ENCODE measurements at places on chromosomes 5 and 9. TPM values are rescaled to one million over a fixed set of nuclear protein-coding genes. Genes with fewer than 3 reads are reported as not detected.
A peak's percentile ranks its signal among the peaks of the same experiment; 100 is the strongest.

DNA sequence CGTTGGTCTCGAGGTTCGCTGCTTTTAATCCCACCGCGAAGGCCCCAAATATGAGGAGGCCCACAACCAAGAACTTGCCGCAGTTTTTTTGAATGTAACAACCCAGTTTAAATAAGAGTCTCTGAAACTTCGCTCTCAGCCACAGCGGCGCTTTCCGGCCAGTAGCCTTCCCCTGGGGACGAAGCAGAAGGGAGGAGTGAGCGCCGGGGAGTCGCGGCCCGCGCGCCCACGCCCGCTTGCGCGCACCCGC lies 10.4 kb downstream of the PTCH1 start:
- peak; percentile 78 for DNase-seq

DNA sequence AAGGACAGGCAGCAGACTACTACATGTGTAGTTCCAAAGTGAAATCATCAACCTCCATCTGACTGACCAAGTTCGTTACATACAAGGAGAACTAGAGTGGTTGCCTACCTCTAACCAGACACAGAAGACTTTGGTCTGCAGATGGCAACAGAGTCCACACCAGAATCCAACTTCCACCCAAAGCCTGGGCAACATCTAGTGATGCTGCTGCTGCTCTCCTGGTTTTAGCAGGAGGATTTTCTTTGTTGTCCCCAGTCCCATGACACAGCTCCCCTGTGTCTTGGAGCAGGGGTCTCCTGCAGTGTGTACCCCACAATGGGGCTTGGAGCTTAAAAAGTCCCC lies 46.4 kb upstream of the APC start:
- DNase-seq, result no peak

GRCh38 chr5:136053336-136054141 lies 24.8 kb downstream of the TGFBI start:
- DNase-seq, result no peak

DNA sequence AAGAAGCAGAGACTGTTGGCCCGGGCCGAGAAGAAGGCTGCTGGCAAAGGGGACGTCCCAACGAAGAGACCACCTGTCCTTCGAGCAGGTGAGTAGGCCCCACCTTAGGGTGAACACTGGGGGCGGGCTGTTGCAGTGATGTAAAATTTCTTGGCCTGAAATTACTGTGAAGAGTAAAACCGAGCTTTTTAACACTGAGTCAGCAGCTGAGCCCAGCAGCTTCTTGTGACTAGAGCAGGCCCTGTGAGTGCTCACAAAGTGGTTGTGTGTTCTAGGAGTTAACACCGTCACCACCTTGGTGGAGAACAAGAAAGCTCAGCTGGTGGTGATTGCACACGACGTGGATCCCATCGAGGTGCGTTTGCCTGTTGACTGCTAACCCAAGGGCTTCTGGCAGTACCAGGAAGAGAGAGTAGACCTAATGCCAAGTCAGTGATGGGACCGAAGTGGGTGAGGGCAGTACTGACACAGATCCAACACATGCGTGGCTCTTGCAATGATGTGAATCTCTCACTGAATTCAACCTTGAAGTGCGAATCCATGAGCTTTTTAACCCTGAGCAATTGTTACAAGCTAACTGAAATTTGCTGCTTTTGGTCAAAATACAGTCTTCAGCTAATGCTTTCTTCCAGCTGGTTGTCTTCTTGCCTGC lies 2.1 kb downstream of the RPL7A start:
- no peak for DNase-seq

- no peak for DNase-seq
These were observed 67.1 kb upstream of the PLPP6 start for GRCh38 chr9:4594994-4595393.

- DNase-seq, result no peak
These were observed 144.9 kb downstream of the ALDH1A1 start for GRCh38 chr9:72807765-72808445.

- DNase-seq, result no peak
These were observed 13.0 kb upstream of the PLIN2 start for GRCh38 chr9:19140259-19140658.

GRCh38 chr5:53873235-53873634 lies 312.8 kb downstream of the NDUFS4 start:
- no peak for DNase-seq

DNA sequence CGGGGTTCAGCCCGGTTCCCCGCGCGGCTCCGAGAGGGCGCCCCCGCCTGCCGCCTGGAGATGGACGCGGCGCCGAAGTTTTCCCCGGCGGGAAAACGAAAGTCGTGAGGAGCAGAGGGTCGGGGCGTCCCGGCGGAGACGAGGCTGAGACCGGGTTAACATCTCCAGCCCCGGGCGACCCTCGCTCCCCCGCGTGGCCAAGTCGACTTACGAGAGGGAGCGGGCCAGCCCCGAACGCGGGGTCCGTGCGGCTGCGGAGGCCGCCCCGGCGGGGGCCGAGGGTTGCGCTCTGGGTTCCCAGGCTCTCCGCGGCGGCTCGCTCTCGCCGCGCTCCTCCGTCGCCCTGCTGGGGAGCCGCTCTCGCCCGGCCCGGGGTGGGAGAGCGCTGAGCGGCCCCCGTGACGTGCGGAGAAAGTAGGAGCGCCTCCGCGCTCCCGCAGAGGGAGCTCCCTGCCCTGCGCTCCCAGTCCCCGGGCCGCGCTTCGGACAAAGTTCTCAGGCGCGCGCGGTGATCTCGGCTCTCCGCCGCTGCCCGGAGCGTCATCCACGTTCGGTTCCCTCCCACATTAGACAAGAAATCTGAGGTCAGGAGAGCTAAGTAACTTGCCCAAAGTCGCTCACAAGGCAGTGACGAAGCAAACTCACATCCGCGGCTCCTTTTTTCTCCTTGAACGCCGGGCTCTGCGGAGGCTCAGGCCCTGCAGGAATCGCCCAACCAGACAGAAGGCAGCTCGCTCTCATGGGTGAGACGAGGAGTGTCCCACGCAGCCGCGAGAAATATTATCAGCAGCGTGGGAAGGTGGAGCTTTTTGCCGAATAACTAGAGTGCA lies 1.2 kb upstream of the GCNT4 start:
- DNase-seq, result peak; percentile 75

DNA sequence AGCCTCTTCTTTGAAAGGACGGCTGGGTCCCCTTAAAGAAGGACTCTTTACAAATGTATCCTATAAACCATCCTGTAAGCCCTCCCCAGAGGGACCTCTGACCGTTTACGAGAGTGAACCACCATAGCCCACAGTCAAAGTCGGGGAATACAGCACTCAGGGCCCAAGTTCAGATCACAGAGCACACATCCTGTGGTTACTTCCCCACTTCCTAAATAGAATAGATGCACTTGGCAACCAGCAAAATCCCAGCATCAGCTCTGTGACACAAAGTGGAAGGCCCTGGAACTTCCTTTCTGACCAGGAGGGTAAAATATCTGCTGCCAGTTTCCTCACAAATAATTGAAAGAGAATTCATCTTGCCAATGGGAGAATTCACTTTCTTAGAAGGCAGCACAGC lies 6.9 kb upstream of the IGFBPL1 start:
- no peak for DNase-seq

- no peak for DNase-seq
These were observed 1.1 kb upstream of the DAP start for GRCh38 chr5:10761933-10762775.

GRCh38 chr9:113808391-113809358 lies 67.4 kb upstream of the ZNF618 start:
- no peak for DNase-seq

- DNase-seq, result no peak
These were observed 35.9 kb downstream of the SAXO1 start for GRCh38 chr9:18997151-18997550.

DNA sequence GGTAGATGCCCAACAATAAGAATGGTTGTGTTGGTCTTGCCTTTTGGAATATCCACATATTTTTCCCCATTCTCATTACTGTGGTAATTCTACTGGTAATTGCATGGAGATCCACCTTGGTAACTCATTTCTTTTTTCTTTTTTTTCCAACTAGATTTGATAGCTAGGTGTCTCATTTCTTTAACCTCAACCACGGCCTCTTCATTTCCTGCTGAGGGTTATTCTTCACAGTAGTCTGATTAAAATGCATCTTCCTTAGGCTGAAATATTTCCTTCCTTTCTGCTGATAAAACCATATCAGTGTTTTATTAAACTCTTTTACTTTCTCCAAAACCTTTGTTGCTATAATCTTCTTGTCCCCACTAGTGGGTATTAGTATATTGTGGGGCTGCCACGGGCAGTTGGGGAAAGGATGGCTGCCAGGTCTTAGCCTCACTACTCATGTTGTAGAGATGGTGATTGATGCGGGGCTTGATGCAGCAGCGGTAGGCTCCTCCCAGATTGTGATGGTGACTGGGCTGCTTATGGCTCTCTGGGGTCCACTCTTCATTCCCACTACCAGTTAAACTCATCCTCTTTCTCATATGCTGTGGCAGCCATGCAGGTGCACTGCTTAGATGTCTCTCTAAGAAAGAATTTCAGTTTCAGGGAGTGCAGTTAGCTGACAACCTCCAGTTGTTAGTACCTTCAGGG lies 35.9 kb downstream of the KIF2A start:
- DNase-seq, result no peak

DNA sequence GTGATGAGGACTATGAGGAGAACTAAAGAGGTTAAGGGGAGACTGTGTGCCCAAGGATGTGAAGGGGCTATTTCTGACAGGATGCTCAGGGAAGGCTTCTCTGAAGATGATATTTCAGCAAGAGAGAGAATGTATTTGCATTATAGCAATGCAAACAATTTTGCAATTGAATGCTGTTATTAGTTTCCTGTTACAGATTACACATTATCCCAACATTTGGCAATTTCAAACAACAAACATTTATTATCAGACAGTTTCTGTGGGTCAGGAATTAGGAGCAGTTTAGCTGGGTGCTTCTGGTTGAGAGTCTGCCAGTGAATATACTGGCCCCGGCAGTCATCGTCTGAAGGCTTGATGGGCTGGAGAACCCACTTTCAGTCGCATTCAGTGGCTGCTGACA lies 228.0 kb downstream of the MARCHF11 start:
- no peak for DNase-seq

DNA sequence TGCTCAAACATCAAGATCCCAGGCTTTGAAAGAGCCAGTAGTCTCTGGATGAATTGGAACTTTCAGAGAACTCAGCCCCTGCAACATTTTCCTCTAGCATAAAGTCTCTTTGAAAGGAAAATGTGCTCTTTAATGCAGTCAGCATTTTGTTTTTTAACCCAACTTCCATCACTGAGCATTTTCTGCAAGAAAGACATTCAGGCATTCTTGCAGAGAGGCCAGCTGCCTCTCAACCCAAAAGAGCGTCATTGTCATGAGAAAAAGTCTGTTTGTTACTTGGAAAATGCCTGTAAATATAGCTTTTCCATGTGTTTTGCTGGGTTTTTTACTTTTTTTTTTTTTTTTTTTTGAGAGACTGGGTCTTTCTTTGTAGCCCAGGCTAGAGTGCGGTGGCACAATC lies 225.0 kb downstream of the ADAMTSL1 start:
- no peak for DNase-seq

DNA sequence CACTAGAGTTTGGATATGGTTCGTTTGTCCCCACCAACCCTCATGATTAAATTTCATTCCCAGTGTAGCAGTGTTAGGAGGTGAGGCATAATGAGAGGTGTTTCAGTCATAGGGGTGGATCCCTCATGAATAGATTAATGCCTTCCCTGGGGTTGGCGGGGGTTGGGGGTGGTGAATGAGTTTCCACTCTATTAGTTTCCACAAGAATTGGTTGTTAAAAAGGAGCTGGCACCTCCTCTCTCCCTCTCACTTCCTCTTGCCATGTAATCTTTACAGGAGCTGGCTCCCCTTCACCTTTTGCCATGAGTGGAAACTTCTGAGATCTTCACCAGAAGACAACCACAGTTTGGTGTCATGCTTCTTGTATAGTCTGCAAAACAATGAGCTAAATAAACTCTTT lies 333.7 kb downstream of the ENC1 start:
- no peak for DNase-seq

GRCh38 chr5:125293726-125294125 lies 547.3 kb upstream of the ZNF608 start:
- no peak for DNase-seq

- no peak for DNase-seq
These were observed 65.2 kb downstream of the NSD1 start for GRCh38 chr5:177198738-177199137.

GRCh38 chr5:142881784-142882126 lies 111.6 kb downstream of the ARHGAP26 start:
- no peak for DNase-seq

GRCh38 chr9:123326662-123327093 lies 29.3 kb upstream of the CRB2 start:
- peak; percentile 57 for DNase-seq

GRCh38 chr5:140632366-140633020 lies 482 bp downstream of the CD14 start:
- DNase-seq, result peak; percentile 85

DNA sequence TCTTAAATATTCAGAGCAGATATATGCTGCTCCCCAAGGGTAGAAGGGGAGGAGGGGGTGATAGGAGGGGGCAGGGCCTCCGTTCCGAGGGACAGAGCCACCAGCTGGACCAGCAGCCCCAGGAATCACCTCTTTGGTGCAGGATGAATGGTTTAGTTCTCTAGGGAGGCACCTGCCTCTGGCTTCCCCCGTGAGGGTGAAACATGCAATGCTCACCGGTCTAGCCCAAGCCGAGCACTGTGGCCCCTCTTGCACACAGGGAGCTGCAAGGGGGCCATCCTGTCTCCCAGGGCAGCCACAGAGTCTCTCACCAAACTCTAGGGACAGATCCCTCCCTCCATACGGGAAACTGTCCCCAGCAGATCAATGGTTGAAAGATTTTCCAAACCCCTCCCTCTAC lies 163.7 kb downstream of the DAB2IP start:
- DNase-seq, result no peak

- DNase-seq, result no peak
These were observed 4.8 kb downstream of the IL9 start for GRCh38 chr5:135890867-135891266.

GRCh38 chr5:1447671-1448361 lies 2.6 kb upstream of the SLC6A3 start:
- no peak for DNase-seq

DNA sequence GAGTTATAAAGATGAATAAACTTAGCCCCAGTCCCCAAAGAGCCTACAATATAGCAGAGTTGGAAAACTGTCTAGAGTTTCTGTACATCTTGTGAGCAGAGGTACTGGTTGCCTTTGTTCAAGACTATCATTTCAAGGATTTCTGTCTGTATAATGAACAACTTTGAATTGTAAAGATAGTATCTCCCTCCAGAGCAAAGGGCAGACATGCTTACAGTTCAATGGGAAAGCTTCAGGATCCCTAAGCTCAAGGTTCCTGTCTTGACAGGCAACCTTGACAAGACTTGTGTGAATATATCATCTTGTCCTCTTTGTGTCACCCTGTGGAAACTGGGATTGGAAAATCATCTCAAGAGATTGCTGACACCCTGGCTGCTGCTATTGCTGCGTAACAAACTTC lies 242.8 kb upstream of the VLDLR start:
- no peak for DNase-seq

TRIM7 gene
- total RNA-seq, result 14.4 TPM

MACROH2A1 gene
- total RNA-seq, result 104 TPM

GGTA1 gene
- 27.9 TPM for total RNA-seq

PCDHA12 gene
- total RNA-seq, result not detected

GTF3C4 gene
- 8.8 TPM for total RNA-seq

RFESD gene
- total RNA-seq, result 3.0 TPM

IER5L gene
- total RNA-seq, result 4.6 TPM

PCDHA11 gene
- not detected for total RNA-seq

HAVCR1 gene
- total RNA-seq, result not detected

PCDHAC1 gene
- total RNA-seq, result 0.11 TPM

EQTN gene
- total RNA-seq, result not detected

PDGFRB gene
- total RNA-seq, result 57.2 TPM

OBP2B gene
- total RNA-seq, result not detected
